ENCODE measurements at places on chromosomes 13 and 19. TPM values are rescaled to one million over a fixed set of nuclear protein-coding genes. Genes with fewer than 3 reads are reported as not detected.

DNA sequence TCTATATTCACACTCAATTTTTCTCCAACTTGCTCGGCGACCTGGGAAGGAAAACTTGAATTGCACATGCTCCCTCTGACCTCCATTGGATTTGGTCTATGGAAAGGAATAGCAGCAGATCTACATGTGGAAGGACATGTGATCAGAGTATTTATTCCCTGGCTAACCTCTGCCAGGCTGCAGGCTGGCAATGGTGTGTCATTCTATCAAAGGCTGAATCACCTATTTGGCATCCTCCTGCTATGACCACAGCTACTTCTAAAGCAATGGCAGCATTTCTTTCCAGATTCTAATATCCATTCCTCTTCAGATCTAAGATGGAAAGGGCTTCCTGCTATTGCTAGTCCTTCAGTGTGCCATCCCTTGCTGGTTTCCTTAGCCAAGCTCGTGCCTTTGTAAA, 144.3 kb upstream of the FREM2 start:
- no peaks in the 10 kb centered on the region for H3K27me3 ChIP-seq
- H3K4me1 ChIP-seq = no peaks in the 10 kb centered on the region
- no peaks in the 10 kb centered on the region for H3K36me3 ChIP-seq
- H3K4me3 ChIP-seq = no peak overlapping the region
- H3K27ac ChIP-seq = no peak overlapping the region

GRCh38 chr13:27830010-27830409, 37.7 kb downstream of the GSX1 start:
- no peak overlapping the region for H3K4me3 ChIP-seq
- H3K27me3 ChIP-seq = no peaks in the 10 kb centered on the region
- no peaks in the 10 kb centered on the region for H3K4me1 ChIP-seq

- H3K36me3 ChIP-seq = no peaks in the 10 kb centered on the region
- no peak for DNase-seq
- no peak overlapping the region for H3K27ac ChIP-seq
- H3K4me3 ChIP-seq = no peak overlapping the region
Measured at GRCh38 chr13:24734950-24735349, 29.0 kb upstream of the RNF17 start.

DNA sequence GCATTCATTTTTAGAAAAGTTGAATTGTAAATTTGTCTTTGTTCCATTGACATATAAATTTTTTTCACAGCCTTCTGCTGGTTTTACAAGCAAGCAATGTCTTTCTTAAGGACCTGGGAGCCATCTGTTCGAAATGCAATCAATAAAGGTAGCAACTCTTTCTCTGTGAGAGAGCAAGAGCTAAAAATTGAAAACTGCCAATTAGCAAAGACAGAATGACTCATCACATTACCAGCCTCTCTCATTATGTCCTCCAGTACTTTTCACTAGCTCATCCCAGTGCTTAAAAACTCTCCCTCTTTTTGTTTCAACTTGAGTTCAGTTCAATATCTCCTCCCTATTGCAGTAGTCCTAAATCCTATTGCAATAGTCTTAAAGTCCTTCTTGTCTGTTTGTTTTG, 760.7 kb upstream of the SLITRK6 start:
- H3K27ac ChIP-seq = no peak overlapping the region
- H3K27me3 ChIP-seq = no peaks in the 10 kb centered on the region
- H3K36me3 ChIP-seq = no peaks in the 10 kb centered on the region
- H3K4me3 ChIP-seq = no peak overlapping the region

DNA sequence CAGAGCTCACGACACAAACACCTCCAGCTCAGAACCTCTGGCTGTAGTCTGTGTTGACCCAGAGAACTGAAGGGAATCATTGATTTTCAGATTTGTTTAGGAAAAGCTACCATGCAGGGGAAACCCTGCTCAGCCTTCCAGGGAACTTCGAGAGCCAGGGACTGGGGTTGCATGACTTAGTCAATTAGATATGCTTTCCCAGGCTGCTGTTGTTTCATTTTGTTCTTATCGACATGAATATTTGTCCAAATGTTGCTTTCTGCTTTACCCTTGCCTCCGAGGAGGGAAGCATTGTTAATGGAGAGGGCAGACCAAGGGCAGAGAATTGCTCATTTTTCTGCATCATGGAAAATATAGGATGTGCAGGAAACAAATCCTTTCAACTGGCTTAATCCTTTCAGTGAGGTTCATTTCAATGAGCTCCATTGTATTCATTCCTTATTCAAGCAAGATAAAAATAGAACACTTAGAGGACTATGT, 82.5 kb downstream of the KLF5 start:
- no peaks in the 10 kb centered on the region for H3K4me1 ChIP-seq
- H3K27me3 ChIP-seq = no peaks in the 10 kb centered on the region
- no peaks in the 10 kb centered on the region for H3K36me3 ChIP-seq
- DNase-seq = peak; percentile 61

DNA sequence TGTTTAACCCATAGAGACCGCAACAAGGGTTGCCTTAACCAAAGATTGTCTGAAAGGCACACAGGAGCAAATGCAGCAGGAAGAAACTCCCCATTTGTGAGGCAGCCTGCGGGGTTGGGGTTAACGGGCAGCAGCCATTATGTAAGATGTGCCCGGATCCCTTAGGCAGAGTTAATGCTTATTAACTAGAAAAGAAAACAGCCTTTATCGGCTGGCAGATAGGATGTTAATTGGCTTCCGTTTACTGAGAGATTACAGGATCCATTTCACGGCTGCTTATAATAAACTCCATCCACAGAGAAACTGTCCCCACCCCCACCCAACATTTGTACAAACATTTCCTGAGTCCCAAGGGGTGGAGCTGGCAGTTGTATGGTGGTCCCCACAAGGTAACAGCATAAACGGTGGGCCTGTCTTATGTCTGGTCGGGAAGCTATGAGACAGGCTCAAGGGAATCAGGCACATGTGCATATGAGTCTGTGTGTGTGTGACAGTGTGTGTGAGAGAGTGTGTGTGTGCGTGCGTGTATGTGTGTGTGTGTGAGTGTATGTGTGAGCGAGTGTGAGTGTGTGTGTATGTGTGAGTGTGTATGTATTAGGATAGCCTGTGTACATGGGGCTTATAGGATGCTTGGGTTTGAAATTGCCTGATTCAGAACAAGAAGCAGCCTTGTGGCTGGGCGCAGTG, 10.5 kb downstream of the SLC25A42 start:
- no peaks in the 10 kb centered on the region for H3K4me1 ChIP-seq
- no peak overlapping the region for H3K27ac ChIP-seq
- DNase-seq = no peak
- H3K36me3 ChIP-seq = no peaks in the 10 kb centered on the region
- H3K27me3 ChIP-seq = no peaks in the 10 kb centered on the region

DNA sequence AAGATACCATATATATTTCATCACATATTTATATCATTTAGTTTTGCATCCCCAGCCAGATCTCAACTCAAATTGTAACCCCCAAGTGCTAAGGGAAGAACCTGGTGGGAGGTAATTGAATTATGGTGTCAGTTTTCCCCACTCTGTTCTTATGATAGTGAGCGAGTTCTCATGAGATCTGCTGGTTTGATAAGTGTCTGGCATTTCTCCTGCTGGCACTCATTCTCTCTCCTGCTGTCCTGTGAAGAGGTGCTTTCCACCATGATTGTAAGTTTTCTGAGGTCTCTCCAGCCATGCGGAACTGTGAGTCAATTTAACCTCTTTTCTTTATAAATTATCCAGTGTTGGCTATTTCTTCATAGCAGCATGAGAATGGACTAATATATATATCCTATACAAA, 462.5 kb upstream of the SLITRK5 start:
- no peak for DNase-seq
- H3K4me3 ChIP-seq = no peak overlapping the region
- no peak overlapping the region for H3K27ac ChIP-seq

GRCh38 chr13:84431646-84432045, 549.4 kb upstream of the SLITRK1 start:
- peak; percentile 85 for DNase-seq
- no peaks in the 10 kb centered on the region for H3K27me3 ChIP-seq
- H3K4me3 ChIP-seq = no peak overlapping the region
- H3K4me1 ChIP-seq = no peaks in the 10 kb centered on the region
- no peak overlapping the region for H3K27ac ChIP-seq

GRCh38 chr19:13932911-13933393, 5.3 kb downstream of the PODNL1 start:
- H3K27me3 ChIP-seq = no peaks in the 10 kb centered on the region
- no peak overlapping the region for H3K27ac ChIP-seq
- peaks cover 2% of the 10 kb centered on the region for H3K4me1 ChIP-seq
- no peak overlapping the region for H3K4me3 ChIP-seq
- no peak for DNase-seq

GRCh38 chr13:37617173-37617572, 18.6 kb upstream of the POSTN start:
- peak; percentile 42 for DNase-seq
- peak overlapping the region; percentile 31 for H3K27ac ChIP-seq
- no peaks in the 10 kb centered on the region for H3K27me3 ChIP-seq
- no peaks in the 10 kb centered on the region for H3K36me3 ChIP-seq
- peaks cover 10% of the 10 kb centered on the region for H3K4me1 ChIP-seq

Gene ZSCAN18
- polyA plus RNA-seq = 13.6 TPM

Gene ZNF253
- polyA plus RNA-seq = 3.4 TPM

Gene RHPN2
- polyA plus RNA-seq = 3.8 TPM

Gene SYT3
- polyA plus RNA-seq = not detected

Gene PSG7
- 1.1 TPM for polyA plus RNA-seq

Measured in fibroblast of lung (primary cell).